ENCODE measurements at places on chromosomes 3 and 15.

- peak; percentile 5 for ATAC-seq
Observed at GRCh38 chr3:126704494-126705214, 614 bp downstream of the CHCHD6 start.

DNA sequence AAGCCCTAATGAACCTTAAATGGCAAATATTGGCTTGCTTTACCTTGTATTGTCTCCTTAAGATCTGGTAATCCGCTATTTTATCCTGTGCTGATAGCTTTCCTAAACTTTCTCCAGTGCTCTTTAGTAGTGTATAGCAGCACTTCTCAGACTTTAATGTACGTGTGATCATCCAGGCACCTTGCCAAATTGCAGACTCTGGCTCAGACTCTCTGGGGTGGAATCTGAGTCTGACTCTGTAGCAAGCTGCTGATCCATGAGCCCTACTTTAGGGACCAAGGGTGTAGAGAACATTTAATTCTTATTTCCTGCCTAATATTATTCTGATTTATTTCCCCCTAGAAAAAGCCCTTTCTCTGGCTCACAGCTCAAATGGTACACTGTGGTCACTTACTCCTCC is 518.8 kb upstream of the ZNF385D start:
- no peak for ATAC-seq

DNA sequence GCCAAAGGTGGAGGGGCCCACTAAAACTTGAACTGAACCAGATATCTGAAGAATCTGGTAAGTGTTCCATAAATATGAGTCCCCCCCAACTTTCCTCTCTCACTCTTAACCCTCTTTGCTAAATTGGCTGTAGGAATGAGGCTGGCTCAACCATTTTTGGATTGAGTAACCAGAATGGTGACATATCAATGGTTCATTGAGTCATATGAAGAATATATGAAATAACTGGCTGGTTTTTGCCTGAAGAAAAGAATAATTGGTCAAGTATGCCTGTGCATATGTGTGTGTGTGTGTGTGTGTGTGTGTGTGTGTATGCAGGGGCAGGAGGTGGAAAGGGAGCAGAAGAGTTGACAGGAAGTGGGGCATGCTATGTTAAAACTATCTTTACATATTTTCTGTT is 472.9 kb upstream of the THBS1 start:
- ATAC-seq = no peak

DNA sequence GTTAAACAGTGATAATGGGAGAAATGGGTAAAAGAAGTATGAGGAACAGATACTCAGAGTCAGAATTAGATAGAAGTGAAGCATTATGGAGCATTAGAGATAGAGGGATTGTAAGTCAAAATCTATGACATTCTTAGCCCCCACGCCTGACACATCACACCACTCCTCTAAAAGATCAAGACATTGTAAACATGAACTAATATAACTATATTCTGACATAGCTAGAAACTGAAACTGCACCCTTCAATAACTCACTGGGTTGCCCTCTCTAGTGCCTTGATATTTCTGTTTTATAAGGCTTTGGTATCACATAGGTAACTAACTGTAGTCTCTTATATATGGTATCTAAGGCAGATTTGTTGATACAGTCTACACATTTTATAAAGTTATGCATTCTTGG is 684.3 kb upstream of the DPPA4 start:
- ATAC-seq = no peak

- ATAC-seq = no peak
Observed at GRCh38 chr15:86328658-86329057, 249.0 kb downstream of the AGBL1 start.

GRCh38 chr15:99051308-99051707 is 43.7 kb upstream of the PGPEP1L start:
- no peak for ATAC-seq

DNA sequence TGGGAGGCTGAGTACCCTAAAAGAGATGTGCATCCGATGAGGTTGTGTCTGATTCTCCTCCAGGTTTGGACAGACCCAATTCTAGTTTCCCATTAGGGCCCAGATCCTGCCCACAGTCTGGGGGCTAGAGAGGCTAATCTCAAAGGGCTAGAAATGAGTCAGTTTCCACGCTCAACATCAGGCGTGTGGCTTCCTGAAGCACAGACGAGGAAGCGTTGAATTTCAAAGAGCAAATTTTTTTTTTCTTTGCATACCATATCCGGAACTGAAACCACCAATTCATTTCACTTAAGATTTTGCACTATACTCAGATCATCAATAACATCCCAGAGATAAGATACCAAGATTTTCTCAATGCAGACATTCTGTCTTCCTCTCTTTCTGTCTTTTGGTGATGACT is 173.8 kb upstream of the BCL6 start:
- no peak for ATAC-seq

DNA sequence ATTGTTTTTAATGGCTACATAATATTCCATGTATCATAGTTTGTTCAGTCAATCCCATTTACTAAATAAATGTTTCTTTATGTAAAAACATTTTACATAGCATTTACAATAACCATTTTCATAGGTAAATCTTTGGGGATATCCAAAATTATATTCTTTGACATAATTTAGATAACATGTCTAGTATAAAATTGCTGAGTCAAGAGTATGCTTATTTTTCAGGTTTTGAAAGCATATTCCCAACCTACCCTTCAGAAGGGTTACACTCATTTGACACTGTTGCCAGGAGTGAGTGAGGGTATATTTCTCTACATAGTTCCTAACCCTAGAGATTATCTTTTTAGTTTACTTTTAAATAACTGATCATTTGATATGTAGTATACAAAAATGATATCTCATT is 84.6 kb upstream of the ADAMTSL3 start:
- ATAC-seq = no peak

GRCh38 chr3:186049001-186049400 is 59.9 kb downstream of the ETV5 start:
- no peak for ATAC-seq

DNA sequence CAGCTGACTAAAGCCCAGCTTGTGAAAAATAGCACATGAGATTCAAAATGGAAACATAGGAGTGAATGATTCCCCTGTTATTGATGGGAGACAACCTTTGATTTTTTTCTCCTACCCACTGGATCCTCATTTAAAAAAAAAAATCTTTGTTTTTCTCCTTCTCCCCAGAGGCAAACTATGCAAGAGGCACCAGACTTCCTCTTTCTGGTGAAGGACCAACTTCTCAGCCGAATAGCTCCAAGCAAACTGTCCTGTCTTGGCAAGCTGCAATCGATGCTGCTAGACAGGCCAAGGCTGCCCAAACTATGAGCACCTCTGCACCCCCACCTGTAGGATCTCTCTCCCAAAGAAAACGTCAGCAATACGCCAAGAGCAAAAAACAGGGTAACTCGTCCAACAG is 2.6 kb downstream of the CACNA1D start:
- no peak for ATAC-seq

- ATAC-seq = no peak
Observed at GRCh38 chr3:102248981-102249705, 185.7 kb upstream of the ZPLD1 start.

- no peak for ATAC-seq
Observed at GRCh38 chr15:91186904-91187656, 87.0 kb downstream of the SV2B start.

DNA sequence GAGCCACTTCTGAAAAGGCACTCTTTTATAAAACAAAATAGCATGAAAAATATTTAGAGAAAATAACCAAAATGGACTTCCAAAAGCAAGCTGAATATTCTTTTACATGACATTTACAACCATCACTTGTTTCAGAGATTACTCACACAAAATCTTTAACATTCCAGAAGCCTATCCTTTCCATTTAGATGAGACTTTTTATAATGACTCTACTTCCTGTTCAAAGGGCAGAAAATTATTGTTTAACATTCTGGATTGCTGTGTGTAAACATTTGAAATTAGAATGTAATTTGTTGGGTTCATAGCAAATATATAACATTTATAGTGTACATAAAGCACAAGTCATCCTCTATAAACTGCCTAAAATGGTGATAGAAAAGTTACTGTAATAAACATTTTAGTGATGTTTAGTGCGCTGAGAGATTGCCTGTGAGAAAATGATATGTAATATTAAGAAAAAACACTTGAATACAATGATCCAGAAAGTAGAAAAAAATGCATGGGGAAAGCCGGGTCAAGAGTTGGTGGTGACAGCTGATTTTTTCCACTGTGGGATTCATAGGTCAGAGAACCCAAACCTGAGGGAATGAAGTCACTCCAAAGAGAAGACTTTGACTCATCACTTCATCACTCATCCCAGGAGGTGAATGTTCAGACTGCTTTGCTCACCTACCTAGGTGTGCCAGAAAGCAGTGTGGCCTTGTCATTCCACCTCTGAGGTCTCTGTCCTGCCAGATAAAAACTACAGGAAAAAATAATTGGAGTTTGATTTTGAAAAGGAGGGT is 305.8 kb downstream of the ARPP21 start:
- no peak for ATAC-seq

DNA sequence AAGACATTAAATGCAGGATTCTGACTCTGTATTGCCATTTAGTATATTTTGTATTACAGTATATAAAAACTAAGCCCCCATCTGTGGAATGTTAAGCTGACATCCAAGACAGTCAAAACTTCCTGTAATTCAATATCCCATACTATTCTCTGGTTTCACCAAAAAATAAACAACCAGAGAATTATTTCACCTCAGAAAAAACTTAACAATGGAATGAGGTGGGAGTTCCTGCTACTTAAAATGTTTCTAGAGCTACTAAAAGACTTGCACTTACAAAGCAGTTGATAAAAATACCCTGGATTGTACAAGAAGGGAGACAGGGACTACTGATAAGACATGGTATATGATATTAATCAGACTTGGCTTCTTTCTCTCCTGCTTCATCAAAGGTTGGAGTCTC is 8.3 kb downstream of the ARL13B start:
- ATAC-seq = no peak

DNA sequence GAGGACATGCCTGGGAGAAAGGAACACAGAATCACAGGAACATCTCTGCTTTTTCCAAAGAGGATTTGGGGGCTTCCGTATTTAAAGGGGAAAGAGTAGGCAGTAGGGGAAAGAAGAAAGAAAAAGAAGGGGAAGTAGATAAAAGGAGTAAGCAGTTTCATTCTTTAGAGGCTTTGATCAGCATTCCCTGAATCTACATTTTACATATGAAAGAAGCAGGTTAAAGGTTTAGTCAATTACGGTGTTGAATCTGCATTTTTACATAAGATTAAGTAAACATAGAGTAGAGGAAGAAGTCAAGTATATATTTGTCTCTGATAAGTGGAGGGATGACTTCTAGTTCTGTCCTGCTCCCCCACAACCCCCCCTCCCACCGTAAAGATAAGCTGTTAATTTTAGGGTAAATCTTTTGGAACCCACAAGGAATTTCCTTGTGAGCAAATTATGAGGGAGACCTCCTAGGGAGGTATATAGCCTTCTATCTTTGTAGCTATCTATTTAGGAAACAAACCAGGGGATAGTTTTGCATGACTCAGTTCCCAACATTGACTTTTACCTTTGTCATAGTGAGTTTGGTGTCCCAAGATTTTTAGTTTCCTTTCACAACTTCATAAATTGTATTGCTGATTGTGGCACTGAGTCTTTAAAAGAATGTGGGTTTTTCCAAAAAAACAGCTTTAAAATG is 8.7 kb upstream of the P2RY12 start:
- ATAC-seq = no peak

- ATAC-seq = no peak
Observed at GRCh38 chr3:123081718-123082369, 15.0 kb downstream of the PDIA5 start.

DNA sequence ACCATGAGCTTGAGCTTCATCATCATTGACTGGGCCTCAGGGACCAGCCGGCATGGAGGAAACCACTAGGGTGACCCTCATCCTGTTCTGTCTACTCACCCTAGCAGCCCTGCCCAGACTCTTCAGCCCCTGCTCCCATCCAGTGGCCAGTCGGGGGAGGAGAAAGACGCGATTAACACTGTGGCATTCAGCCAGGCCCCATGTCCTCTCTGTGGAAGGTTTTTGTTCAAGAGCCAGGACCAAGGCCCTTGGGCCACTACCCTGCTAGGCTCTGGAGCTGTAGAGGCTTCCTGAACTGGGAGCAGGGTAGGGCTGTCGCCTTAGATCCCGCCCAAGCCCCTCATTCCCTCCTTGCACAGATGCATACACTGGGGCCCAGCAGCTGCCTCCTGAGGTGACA is 15.0 kb downstream of the SLC38A3 start:
- ATAC-seq = no peak

GRCh38 chr3:149844091-149844490 is 31.1 kb downstream of the RNF13 start:
- no peak for ATAC-seq

- peak; percentile 79 for ATAC-seq
Observed at GRCh38 chr3:58206406-58207011, 4.3 kb downstream of the DNASE1L3 start.

DNA sequence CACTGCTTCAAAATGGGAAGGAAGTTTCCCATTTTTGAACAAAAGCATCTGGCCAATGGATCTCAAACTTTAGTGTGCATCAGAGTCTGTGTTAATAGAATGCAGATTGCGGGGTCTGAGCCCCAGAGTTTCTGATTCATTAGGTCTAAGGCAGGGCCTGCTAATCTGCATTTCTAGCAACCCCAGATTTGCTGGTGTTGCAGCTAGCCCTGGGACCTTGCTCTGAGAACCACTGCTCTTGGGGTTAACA is 30.7 kb upstream of the USP3 start:
- no peak for ATAC-seq

GRCh38 chr3:105824129-105824528 is 44.7 kb downstream of the CBLB start:
- no peak for ATAC-seq

- ATAC-seq = peak; percentile 10
Observed at GRCh38 chr3:32577174-32577573, 6.5 kb upstream of the DYNC1LI1 start.

GRCh38 chr3:153356908-153357307 is 194.9 kb downstream of the RAP2B start:
- ATAC-seq = no peak

DNA sequence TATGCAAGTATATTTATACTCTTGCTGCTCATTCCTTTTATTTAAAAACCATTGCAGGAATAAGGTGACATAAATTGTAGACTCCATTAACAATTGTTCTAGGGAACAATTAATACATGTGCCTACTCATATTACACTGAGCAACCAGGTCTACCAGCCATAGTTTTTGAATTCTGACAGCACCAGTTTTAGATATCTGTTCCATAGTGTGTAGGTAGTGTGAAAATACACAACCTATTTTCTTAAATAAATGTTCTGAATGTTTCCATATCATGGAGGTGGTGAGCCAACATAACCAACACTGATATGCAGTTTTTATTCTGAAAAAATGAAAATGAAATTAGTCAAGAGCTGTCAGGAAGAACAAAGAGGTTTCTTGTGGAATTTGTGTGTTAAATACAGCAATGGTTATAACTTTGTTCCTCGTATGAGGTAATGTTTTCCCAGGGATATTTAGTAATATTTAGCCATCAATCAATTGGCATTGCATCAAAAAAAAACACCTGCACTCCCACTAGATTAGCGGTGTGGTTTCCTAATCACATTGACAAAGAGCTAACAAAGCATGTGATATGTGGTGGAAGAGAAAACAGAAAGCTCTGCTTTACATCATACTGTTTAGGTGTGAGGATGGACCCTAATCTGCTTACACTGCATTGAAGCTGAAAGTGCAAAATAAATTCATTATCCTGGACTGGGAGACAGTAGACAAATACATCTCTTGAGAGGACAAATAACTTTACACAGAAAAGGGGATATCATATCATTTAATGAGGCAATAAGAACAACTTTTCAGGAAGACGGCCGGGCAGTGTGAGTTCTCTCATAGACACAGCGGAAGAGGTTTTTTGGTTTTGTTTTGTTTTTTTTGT is 369.5 kb upstream of the THBS1 start:
- ATAC-seq = no peak

GRCh38 chr3:52439426-52440248 is 5.3 kb downstream of the SEMA3G start:
- no peak for ATAC-seq
